Activated CD8-positive, alpha-beta memory T cell treated with anti-CD3 and anti-CD28 coated beads, Interleukin-2, amount 50 U/mL, for 48 hours (primary cell): ENCODE measurements at places on chromosomes 13 and 19.

- no peak for DNase-seq
Observed at GRCh38 chr13:44801990-44802389, 187.3 kb downstream of the NUFIP1 start.

GRCh38 chr13:68676513-68677115, 1431.0 kb upstream of the ATXN8OS start:
- DNase-seq = no peak

DNA sequence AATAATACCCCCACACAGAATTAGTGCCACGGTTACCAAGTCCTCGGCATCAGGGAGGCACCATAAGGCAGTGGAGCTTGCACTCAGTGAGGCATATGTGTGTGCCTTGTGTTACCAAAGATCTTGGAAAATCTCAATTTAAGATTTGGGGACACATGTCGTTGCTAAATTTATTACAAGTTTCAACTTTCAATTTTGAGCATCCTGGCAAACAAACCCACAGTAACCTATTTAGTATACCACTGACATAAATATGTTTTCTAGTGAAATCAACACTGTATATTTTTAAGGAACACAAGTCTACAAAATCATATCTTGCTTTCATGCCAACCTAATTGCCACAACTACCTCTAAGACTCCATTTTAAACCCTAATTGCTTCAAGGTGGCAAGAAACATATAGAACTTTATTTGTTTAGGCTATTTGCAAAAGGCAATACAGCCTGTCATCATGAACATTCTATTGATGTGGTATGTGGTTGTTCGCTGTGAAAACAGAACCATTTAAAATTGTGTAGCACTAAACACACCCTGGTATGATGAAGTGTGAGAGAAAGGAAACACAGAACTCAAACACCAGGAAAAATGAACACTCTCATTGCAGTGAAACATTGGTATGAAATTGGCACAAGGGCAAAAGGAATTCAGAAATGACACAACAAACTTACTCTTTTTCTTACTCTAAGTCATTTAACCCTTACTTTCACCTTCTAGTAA, 531.1 kb downstream of the IRS2 start:
- DNase-seq = no peak

- no peak for DNase-seq
Observed at GRCh38 chr19:55451965-55452748, 9.1 kb upstream of the SHISA7 start.

GRCh38 chr13:52832313-52832712, 16.1 kb downstream of the PCDH8 start:
- DNase-seq = no peak

DNA sequence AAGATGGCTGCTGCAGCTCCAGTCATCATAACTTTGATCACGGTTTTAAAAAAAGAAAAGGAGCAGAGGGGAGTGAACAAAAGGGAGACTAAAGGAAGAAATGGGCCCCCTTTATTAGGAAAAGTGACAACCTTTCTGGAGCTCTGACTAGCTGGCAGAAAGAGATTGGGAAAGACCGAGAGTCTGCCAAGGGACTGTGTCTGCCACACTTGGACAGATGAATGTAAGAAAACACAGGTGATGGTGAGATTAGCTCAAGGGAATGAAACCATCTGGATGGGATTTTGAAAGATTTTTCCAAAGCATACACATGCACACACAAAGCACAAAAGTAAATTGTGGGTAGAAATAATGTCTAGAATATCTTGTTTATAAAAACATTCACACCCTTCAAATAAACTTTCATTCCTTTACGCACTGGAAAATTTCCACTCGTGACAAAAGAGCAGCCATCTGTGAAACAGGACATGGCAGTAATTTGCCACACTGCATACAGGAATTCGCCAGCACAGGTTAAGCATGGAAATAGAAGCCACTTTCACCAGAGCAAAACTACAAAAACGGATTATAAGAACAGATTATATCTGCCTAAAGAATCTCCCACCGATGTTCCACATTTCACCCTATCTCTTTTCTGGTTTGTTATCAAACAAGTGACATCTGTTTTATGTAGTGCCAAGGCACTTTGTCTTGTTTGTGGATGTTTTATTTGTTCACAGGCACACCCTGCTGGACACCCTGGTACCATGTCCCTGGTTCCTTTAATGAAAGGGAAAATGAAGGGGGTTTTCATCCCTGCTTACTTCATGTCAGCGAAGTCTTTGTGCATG, 819.5 kb downstream of the DIAPH3 start:
- no peak for DNase-seq

GRCh38 chr19:15453091-15453578, 3.4 kb upstream of the WIZ start:
- DNase-seq = no peak

DNA sequence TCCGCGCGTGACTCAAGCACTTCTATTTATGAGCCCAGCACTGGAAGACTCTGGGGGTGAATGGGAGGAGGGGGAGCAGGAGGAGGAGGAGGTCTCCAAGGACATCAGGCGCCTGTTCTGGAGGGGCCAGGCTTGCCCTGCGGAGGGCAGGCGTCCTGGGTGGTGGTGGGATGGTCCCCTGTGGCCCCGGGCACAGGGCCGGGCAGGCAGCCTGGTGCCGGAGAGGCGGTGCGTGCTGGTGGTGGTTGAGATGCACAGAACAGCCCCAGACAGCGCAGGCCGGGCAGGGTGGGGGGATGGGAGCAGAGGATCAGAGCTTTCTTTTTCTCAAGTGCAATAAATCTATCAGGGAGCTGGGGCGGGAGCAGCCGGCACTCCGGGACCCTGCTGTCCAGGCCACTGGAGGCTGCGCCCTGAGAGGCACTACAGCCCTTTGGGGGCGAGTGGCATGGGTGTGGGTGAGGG, 14.0 kb downstream of the NKPD1 start:
- no peak for DNase-seq

GRCh38 chr13:73966331-73966730, 167.9 kb downstream of the KLF12 start:
- no peak for DNase-seq

DNA sequence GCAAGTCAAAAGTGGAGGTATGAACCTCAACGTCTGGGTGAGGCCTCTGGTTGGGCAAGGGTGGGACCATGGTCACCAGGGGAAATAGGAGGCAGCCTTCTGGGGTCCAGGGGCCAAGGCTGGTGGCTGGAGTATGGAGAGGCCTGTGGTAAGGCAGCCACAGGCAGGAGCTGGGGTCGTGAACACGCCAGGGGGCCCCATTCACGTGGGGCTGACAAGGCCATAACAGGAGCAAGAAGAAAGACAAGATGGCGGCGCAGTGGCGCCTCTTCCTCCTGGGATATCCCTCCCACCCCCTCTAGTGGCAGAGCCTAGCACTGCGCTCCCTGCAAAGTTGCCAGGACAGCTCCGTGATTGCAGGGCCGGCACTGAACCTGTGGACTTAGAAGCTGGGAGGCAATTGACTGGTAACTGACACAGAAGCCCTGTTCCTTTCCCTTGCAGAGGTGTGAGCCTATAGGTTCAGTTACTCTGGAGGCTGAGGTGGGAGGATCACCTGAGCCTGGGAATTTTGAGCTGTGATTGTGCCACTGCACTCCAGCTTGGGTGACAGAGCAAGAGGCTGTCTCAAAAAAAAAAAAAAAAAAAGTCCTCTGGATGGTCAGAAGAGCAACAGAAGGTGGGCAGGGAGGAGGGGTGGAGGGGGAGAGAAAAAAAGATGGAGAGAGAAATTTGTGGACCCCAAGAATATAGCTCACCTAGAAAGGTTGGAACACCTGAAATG, 19.7 kb upstream of the EDDM13 start:
- DNase-seq = peak; percentile 90

- no peak for DNase-seq
Observed at GRCh38 chr13:109330123-109330522, 456.3 kb downstream of the IRS2 start.
